ENCODE measurements at places on chromosomes 4 and X. TPM values are rescaled to one million over a fixed set of nuclear protein-coding genes. Genes with fewer than 3 reads are reported as not detected.

The DCAF16 gene
- 44.3 TPM for total RNA-seq

The FGFBP2 gene
- 15.4 TPM for total RNA-seq

DNA sequence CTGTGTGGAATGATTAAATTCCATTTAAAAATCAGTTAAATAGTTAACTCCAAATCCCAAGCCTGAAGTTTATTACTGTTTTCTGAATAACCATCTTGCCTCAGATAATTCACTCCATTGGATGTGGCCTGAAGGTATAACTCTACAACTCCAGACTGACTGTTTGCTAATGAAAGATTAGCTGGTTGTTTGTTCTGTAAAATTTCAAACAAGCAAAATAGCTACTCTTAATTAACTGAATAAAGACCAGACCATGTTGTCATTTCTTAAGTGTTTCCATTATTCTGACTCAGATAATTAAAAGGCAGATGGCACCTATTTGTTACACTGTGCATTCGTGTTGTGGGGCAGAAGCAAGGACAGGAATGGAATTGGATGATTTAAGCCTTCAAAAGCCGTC, 78.5 kb upstream of the DDIT4L start:
- DNase-seq = no peak

DNA sequence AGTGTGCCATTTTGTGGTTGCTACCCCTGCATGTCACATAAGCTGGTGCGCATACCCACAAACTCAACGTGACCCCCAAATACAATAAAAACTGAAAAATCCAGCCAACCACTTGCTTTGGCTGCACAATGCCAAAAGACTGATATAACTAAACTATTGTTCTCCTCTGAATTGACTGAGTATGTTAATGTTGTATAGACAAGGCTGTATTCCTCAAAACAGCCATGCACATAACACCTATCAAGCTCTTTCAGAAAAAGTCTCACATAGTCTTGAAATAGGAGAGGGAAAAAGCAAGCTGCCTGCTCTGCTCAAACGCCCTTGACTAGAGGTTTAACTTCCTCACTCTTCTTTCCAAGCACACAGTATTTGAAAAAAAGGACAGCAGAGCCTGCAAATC, 126.4 kb upstream of the NOCT start:
- no peak for DNase-seq

- peak; percentile 70 for DNase-seq
These were observed 57.7 kb downstream of the WFS1 start for GRCh38 chr4:6327220-6327917.

DNA sequence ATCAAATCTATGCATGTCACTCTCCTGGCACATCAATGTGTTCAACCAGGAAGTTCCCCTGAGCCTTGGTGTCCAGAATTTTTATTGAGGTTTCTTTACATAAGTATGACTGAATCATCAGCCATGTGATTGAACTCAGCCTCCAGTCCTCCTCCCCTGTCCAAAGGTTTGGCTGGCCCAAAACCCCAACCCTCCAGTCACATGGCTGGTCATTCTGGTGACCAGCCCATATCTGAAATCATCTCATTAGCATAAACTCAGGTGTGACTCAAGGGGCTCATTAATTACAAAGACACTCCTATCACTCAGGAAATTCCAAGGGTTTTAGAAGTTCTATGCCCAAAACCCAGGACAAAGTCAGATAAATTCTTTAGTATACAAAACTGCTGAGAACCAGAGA, 20.6 kb upstream of the SUPT20HL2 start:
- DNase-seq = no peak

GRCh38 chr4:5052726-5053425, 1.6 kb downstream of the STK32B start:
- no peak for DNase-seq

DNA sequence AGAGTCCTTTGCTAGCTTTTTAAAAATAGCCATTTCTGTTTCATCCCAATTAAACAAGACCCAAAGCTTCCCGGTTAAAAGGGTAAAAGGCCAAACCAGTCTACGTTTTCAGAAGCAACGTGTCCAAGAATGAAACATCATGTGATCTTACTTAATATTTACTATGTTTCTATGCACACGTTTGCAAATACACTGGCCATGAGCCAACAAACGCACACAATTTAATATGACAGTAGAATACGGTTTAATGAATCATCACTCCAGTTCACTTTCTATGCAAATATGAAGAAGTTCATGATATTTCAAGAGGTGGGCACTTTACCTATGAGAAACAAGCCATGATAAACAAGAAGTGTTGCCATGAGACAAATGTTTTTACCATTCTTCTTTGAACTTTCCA, 4.3 kb downstream of the NR0B1 start:
- no peak for DNase-seq

DNA sequence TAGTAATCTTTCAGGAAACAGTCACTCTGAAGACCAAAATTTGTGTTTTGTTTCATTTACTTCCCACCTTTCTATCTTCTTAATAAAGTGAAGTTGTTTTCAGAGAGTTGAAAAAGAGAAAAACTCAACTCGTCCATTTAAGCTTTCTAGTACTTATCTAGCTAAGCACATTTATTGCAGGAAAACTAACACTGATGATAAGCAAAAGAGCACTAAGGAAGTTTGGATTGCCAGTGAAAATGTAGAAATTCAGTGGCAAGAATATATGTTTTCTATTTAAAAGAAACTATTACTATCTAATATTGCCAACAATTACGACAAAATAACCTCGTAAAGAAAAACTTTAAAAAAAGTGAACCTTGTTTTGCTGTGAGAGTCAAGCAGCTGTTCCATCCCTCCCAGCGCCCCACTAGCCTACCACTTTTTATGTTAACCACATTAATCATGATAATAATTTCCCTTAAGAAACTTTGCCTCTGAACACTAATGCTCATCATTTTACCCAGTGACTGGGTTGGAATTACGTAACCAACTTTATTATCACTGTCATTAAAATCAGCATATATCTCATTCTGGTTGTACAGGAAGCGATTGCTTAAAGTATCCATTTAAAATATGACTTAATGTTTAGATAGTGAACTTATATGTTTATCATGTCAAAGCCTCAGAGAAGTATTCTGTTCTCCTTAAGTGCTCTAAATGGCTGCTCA, 24.8 kb downstream of the SPRY1 start:
- no peak for DNase-seq

- DNase-seq = no peak
These were observed 19.3 kb downstream of the ZFX start for GRCh38 chrX:24168807-24169206.

DNA sequence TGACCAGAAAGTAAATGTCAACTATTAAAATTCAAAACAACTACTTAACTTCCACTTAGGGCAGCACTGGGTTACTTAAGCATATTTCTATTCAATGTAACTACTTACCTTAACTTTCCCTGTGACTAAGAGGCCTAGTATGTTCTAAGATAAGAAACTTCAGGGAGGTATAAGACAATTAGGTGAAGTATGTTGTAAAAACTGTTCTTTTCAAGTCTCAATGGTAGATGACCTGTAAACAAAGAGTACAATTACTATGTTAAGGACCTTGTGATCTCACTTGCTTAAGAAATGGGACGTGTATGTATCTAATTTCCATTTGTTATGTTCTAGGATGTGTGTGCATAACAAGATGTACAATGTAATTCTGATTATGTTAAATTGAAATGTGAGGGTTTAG, 960.5 kb downstream of the CCSER1 start:
- DNase-seq = no peak

- no peak for DNase-seq
These were observed 22.3 kb upstream of the RASGEF1B start for GRCh38 chr4:81494031-81494431.
